NCI-H2107 (cell line): ENCODE measurements at places on chromosomes 4 and X.

GRCh38 chr4:11049001-11049400 is 364.4 kb upstream of the CLNK start:
- no peak for DNase-seq

GRCh38 chrX:47285836-47286320 is 53.1 kb downstream of the USP11 start:
- DNase-seq: no peak

- DNase-seq: no peak
These were observed 119.3 kb upstream of the PITX2 start for GRCh38 chr4:110742143-110742542.

DNA sequence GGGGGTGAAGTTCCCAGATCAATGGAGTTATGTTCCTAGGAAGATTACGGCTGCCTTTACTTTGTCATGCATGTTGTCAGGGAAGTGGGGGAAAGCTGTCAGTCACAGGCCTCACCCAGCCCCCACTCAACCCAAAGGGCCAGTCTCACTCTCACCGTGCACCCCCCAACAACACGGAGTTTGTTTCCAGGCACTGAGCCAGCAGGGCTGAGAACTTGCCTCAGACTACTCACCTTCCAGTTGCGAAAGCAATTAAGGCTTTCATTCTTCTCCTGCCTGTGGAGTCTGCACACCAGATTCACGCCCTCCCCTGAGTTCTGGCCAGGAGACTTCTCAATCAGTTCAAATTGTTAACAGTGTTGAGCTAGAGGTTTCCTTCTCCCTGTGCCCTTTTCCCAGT is 114.3 kb downstream of the SH3BGRL start:
- no peak for DNase-seq

DNA sequence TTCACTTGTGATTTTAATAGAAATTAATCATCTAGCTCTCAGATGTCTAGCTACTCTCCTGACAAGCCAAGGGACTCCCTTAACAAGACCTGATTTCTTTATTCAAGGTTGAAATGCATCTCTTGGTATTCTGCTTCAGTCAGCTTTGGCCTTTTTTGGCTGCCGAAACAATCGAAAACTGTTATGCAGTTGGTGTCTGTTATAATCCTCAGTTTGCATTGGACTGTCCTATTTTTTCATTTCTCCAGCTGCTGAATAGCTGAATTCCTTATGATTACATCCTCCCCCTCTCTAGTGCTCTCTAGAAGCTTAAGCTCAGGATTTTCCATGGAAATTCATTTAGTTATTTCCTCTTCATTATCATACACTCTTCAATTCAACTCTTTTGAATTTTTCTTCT is 177.2 kb downstream of the TRIML1 start:
- DNase-seq: no peak

DNA sequence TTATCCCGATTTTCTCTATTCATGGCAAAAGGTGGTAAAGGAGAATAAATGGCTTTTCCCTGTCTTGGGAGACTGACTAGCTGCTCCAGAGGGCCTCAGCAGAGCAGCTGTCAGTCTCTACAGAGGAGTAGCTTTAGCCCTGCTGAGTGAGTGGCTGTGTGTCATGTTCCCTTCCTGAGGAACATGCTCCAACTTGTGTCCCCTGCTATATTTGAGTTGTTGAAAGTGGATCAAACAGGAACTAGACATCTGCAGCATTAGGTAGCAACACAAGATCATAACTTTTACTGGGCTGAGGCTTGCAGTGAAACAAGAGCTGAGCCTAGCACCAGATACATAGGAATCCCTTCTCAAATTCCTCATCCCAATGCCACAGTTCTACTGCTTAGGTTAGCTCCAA is 26.7 kb upstream of the PLAC1 start:
- DNase-seq: no peak

- no peak for DNase-seq
These were observed 160.0 kb downstream of the SMIM20 start for GRCh38 chr4:26073886-26074560.

DNA sequence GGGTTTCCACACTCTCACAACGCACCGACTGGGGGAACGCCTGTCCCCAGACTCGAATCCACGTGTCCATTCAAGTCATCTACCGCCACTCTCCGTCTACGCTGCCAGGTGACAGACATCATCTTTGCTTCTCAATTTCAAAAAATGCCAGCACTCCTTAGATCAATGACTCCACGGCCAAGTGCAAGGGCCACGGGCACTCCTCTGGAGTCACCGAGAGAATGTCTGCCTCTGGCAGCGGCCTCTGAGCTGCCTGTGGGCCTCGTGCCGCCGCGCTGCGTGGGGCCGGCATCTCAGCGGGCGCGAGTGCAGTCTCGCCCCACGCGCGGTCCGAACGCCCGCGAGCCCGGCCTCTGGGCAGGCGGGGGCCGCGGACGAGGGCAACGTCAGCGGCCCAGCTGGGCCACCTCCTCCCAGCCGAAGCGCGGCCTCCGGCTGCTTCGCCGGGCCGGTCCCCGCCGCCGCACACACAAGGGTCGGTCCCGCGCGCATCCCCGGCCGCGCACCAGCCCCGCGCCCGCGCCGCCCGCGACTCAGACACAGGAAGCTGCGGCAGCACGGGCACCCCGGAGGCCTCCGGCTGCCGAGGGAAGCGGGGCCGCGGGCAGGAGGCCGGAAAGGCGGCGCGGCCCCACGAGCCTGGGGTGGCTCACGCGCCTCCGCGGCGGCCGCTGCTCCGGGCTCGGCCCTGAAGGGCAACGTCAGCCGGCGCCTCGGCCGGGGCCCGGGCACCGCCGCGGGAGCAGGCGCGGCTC is 450 bp downstream of the ACSL1 start:
- DNase-seq: no peak

GRCh38 chrX:154013614-154014360 is 5.9 kb downstream of the IRAK1 start:
- no peak for DNase-seq

GRCh38 chr4:150006197-150006596 is 72.0 kb upstream of the DCLK2 start:
- no peak for DNase-seq

DNA sequence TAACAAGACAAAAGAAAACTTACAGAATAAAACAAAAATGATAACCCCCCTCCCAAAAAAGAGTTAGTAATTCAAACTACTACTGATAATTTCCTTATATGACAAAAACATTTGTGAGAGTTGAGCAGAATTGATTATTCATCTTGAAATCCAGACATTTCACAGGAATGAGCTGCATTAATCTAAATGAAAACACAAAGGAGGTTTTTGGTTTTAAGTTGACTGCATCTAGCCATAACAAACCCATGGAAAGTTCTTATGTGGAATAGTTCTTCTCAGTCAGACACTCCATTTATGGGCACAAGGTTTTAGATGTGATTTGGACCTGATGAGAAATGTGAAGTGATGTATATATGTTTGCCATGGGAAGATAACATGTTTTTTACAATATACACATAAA is 95.4 kb downstream of the VCX2 start:
- no peak for DNase-seq

DNA sequence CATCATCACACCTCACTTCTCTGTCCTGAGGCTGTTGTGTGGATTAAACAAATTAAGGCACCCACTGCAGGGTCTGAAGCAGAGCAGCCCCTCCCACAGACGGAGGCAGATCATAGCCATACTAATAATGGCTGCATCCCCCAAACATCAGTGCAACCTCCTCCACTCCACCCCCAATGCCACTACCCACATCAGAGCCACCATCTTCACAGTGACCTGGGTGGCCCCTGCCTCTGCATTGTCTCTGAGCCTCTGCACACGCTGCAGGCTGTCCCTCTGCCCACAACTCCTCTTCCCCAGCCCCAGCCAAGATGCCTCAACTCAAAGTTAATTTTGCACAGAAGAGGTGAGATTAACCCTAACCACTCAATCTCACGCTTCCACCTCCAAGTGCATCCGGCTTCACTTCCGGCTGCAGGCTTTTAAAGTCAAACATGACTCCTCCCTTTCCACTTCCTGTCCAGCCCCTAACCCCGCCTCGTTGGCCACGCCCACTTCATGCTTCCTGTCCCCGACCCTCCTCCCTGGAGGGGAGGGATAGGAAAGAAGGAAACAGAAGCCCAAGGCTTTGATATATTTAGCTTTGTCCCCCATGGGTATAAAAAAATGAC is 22.7 kb downstream of the JAKMIP1 start:
- no peak for DNase-seq

DNA sequence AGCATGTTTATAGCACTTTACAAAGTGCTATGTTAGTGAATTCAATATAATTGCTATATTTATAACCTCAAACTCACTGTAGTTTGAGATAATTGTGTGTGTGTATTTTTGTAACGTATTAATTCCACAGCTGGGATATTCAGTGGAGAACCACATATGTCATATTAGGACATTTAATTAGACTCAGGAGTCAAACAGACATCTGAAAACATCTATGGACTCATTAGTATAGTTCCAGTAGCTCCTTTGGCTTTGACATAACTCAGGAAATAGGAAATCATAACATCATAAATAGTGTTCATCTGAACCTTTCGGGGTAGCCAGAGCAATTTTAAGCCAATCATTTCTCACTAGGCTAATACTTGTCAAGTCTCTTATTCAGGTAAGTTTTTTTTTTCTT is 38.8 kb downstream of the NAA11 start:
- DNase-seq: no peak

DNA sequence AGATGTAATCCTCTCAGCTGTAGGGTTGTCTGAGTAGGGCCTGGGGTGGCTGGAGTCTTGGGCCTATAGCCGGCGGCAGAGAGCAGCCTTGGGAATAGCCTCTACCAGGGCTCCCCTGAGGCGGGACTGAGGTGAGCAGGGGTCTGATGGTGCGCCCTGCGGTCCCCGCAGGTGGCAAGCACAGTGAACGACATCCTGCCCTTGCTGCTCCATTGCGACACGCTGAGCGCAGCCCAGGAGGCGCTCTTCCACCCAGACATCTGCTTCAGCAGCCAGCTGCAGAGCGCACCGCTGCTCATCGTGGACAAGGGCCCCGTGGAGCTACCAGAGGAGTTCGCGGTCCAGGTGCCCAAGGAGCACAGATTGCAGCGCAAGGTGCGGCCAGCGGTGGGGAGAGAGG is 317.0 kb downstream of the ADGRL3 start:
- DNase-seq: no peak

GRCh38 chr4:140705625-140706275 is 50.4 kb downstream of the TBC1D9 start:
- no peak for DNase-seq

GRCh38 chr4:183430317-183430993 is 14.0 kb upstream of the CDKN2AIP start:
- no peak for DNase-seq

DNA sequence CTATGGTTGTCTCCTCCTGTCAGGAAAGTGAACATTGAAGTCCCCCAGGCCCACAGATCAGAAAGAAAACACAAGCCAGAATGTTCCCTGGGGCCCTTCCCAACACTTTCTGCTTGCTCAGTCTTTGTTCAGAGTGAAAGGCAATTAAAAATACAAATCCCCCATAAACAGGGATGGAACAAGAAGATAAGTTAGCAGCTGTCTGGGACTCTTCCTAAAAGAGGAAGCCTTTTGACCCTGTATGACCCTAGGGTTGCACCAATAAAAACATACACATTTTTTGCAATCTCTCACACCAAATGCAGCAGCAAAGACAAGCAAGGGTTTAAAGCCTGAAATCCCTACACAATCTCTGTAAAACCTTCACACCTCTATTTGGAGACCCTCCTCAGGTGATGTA is 22.6 kb downstream of the IRF2 start:
- no peak for DNase-seq

- DNase-seq: no peak
These were observed 89.9 kb downstream of the EDA start for GRCh38 chrX:69705818-69706217.

DNA sequence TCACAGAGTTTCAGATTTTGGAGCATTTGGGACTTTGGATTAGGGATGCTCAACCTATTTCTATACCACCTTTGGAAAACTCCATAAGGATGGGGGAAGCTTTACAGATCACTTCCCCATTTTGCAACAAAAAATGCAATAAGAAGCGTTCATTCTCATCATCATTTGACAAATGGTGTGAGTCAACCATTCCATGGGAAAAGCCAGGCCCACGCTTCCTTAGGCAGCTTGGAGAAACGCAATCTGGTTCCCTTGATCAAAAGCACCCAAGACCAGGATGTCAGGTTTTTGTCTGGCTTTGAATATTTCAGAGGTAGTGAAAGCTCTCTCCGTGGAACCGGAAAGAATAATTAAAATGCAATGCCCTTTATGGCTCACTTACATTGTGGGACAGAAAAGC is 79.3 kb upstream of the C4orf50 start:
- no peak for DNase-seq

GRCh38 chr4:164935363-164935762 is 42.1 kb downstream of the TRIM61 start:
- DNase-seq: no peak

GRCh38 chrX:16658284-16658683 is 8.3 kb downstream of the S100G start:
- DNase-seq: no peak

DNA sequence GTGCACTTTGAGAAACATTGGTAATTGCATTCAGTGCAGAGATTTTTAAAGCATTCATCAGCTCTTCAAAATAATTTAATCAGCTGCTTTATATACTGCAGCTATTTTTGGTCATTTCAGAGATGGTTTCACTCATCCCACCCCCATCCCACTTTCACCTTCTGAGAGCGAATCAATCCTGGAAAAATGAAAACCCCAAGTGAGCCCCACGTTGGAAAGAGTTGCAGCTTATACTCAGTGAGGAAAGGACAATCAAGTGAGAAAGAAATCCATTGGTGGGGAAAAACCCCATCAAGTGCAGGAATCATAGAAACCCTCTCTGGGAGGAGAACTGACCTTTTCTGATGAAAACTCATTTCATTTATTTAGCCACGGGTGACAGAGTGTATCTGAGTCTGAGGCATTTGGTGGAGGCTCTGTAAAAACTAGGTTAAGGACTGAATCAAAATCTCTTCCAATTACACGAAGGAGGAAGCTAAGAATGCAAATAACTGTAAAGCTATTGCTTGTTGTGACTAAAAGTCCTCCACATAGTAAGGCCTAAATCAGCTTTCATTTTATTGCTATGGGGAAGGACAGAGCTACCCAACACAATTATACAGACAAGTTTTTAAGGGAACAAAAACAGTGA is 240.4 kb upstream of the PGRMC2 start:
- DNase-seq: no peak

- no peak for DNase-seq
These were observed 70.8 kb downstream of the TBCK start for GRCh38 chr4:106245176-106245575.

GRCh38 chr4:34158878-34159277 is 2085.4 kb downstream of the ARAP2 start:
- no peak for DNase-seq

DNA sequence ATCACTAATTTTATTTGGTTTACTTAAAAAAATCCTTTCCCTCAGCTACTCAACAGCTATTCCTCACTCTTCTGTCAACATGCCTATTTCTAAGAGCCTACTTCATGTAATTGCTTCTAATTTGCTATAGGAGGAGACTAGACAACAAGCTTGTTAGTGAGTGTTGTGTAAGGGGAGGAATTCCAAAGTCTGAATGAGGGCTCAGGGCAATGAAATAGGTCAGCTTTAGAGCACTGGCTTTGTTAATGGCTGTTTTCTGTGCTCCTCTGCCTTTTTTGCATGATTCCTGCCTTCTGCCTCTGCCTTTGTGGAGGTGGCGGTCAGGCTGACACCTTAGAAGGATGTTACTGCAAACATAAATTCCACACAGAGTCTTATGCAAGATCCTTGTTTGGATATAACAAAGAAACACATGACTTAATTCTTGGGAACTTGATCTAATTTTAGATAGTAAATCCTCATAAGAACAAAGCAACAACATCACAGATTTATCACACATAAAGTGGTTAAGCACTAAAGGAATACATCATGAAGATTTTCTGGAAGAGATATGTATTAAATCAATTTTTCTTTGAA is 15.0 kb upstream of the PAGE1 start:
- no peak for DNase-seq

GRCh38 chrX:129686422-129686948 is 31.7 kb upstream of the APLN start:
- DNase-seq: no peak
